ENCODE measurements at places on chromosomes 6 and 20.

DNA sequence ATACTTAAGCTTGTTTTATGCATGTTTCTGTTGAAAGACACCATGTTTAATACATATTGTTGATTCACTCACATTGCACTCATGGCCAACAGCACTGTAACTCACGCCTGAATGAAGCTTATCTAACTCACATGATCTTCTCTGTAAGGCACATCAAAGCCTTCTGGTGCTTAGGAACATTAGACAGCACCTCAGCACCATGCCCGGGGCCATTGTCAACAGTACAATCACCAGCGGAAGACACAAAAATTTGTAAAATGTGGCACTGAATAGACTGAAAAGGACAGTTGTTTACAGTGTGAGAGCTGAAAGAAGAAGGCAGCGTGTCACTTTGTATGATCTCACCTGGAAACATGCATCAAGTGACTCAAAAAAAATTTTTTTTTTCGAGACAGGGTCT lies 8.9 kb upstream of the TCF15 start:
- no peak for DNase-seq

DNA sequence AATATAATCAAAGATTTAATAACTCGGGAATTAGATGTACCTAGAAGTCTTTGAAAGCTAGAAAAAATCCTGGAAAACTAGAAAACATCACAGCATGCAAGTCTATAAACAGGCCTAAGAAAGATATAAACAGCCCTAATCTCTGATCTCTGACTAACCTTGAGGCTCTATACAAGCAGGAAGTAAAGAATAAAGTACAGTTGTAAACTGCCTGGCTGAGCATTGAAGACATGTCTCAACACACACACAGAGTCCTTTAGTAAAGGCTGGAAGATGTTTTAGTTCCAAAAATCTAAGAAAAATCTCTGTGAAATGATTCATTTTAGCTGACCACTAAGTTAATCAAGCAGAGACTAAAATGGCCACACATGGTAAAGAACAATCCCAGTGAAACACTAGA lies 774.5 kb downstream of the EYS start:
- DNase-seq = no peak

DNA sequence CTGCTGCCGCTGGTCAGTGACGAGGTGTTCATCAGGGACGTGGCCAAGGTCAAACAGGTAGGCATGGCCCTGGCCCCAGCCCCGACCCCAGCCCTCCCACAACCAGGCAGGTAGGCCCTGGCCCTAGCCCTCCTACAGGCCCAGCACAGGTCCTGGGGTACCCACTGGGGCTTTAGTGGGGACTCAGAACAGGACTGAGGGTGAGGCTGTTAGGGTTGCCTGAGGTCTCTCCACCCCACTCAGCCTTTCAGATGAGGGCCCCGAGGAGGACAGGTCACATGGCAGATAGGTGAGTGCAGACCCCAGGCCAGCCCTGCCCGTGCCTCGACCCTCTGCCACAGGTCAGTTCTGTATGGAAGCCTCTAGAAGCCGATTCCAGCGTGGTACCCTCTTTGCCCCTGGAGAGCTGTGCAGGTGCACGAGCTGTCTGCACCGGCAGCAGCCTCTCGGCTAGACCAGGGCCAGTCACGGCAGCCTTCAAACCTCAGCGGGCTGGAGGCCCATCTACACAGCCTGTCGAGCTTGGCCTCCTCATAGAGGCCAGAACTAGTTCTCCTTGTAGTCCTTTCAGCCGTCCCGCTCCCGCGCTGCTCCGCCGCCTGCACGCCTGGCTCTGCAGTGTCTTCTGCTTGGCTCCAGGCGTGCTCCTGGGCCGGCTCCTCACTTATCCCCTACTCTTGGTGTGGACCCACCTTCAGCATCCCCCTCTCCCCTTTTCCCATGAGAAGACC lies 35.5 kb downstream of the PYGB start:
- DNase-seq = no peak

DNA sequence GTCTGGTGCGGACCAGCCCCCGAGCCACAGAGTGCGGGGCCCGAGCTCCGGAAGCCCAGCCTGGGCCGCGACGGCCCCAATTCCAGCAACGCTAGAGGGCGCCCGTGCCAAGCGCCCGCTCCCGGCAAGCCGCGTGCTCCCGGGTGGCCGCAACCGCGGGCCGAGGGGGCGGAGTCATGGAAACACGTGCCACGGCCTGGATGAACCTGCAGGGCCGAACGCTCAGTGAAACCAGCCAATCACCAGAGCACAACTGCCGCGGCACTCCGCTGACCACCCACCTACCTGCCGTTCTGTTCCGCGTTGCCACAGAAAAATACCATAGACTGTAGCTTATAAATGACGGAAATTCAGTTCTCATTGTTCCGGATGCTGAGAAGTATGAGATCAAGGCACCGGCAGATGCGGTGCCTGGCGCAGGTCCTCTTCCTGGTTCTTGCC lies 85.7 kb upstream of the FOXC1 start:
- peak; percentile 75 for DNase-seq

GRCh38 chr6:105609375-105609991 lies 206.6 kb upstream of the PREP start:
- no peak for DNase-seq

GRCh38 chr20:17654649-17655285 lies 27.3 kb downstream of the RRBP1 start:
- no peak for DNase-seq

GRCh38 chr20:60192326-60192725 lies 234.1 kb downstream of the CDH26 start:
- DNase-seq = no peak

- no peak for DNase-seq
These were observed 76.9 kb downstream of the GINS1 start for GRCh38 chr20:25484224-25484846.

GRCh38 chr6:159450815-159451465 lies 242.1 kb downstream of the SOD2 start:
- no peak for DNase-seq

- DNase-seq = no peak
These were observed 9.4 kb upstream of the PYGB start for GRCh38 chr20:25238319-25239037.

DNA sequence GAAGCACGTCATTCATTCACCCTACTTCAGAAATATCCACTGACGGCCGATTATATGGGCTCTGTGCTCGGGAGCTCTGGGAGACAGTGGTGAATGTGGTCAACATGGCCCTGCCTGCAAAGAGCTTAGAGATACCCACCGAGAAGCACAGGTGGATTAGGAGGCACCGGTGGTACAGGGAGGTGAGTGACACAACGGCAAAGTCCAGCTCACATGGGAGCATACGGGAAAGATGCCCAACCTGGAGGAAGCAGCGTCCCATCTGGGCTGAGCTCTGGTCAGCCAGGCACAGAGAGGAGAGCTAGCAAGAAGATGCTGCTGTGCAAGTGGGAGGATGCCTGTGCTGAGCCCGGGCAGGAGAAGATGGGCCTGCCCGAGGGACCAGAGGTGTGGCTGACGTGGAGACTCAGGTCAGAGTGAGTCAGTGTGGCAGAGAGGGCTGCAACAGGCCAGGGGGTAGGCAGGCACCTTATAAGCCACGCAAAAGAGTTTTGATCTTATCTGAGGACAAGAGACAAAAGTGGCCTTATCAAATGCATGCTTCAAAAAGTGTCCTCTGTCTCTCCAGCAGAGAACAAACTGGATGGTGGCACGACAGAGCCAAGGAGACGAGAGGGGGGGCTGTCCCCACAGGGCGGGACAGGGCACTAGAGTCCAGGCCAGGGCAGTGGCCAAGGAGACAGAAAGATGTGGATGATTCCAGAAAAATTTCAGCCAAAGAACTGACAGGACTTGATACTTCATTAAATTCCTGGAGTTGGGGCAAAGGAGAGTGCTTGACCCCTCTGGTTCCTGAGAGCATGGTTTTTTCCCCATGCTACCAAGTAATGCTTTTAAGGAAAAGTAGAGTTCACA lies 214.6 kb upstream of the SNX9 start:
- no peak for DNase-seq

DNA sequence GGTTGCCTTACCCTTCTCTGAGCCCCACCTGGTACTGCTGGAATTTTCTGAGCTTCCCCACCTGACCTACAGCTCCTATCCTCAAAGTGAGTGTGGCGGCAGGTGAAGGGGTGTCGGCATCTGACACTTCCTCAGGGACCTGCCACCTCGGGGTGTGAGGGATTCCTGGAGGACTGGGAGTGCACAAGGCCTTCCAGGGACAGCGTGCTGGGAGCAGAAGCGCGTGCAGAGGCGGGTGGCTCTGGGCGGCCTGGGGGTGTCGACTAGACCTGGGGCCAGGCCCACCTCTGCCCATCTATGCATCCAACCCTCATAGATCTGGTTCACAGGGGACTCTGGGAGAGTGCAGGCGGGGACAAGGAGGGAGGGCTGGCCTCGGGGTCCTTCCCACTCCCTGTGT lies 7.8 kb downstream of the DLGAP4 start:
- DNase-seq = no peak

- DNase-seq = no peak
These were observed 12.2 kb downstream of the BACH2 start for GRCh38 chr6:90284236-90285041.

DNA sequence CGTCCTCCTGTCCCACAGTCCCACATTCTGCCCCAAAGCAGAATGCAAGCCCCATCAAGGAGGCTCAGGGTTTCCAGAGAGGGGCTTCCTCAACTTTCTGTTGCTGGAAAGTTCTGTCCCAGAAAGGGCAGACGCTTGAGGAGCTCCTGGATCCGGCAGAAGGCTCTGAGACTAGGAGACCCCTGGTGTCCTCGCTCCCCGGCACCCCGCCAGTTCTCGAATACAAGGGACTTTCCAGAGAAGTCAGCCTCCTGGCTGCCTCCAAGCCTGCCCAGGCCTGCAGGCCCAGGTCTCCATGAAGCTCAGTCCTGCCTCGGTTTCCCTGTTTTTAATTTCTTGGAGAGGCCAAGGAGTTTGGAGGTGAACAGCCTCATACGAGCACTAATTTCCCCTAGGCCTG lies 150.4 kb downstream of the CEBPB start:
- no peak for DNase-seq

DNA sequence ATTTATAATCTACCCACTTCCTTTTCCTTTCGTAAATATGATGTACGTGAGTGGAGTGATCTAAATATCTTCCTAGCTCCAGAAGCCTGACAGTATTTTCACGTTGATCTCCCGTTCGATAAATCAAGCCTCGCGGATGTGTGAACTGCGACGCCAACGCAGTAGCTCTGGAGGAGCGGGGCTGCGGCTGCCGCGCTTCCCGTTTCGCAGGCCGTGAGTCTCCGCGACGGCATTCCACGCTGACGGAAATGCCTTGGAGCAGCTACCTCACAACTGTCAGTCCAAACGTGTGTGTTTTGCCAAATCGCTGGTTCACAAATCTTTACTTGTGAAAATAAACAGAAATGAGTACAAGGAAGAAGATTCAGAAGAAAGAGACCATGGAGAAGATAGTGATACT lies 41.2 kb downstream of the BTBD3 start:
- DNase-seq = no peak

- DNase-seq = no peak
These were observed 31.9 kb downstream of the INSM1 start for GRCh38 chr20:20399531-20400500.

DNA sequence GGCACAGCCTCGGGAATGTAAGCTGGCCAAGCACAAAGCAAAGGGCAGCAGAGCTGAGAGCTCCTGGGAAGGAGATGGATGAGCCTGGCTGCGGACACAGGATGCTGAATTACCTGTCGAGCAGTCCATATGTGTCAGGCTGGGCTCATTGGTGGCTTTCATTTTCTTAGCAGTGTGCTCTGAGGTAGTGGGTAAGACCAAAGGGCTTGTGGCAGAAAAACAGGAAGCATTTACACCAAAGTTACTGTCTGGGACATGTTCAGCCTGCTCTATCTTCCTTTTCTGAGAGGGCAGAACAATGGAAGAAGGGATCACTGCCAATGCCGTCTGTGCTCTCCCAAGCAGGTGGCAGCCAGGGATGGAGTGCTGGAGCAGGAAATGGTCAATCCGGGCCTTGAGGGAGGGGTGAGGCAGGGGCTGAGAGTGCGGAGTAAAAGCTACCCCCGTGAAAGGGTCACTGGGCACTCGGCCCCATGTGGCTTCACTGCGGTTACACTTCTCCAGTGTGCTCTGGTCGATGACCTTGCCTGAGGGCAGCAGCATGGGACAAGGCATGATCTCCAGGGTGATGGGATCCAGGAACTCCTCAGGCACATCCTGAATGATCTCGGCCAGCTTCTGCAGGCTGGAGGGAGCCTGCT lies 36.9 kb upstream of the AVP start:
- DNase-seq = no peak

DNA sequence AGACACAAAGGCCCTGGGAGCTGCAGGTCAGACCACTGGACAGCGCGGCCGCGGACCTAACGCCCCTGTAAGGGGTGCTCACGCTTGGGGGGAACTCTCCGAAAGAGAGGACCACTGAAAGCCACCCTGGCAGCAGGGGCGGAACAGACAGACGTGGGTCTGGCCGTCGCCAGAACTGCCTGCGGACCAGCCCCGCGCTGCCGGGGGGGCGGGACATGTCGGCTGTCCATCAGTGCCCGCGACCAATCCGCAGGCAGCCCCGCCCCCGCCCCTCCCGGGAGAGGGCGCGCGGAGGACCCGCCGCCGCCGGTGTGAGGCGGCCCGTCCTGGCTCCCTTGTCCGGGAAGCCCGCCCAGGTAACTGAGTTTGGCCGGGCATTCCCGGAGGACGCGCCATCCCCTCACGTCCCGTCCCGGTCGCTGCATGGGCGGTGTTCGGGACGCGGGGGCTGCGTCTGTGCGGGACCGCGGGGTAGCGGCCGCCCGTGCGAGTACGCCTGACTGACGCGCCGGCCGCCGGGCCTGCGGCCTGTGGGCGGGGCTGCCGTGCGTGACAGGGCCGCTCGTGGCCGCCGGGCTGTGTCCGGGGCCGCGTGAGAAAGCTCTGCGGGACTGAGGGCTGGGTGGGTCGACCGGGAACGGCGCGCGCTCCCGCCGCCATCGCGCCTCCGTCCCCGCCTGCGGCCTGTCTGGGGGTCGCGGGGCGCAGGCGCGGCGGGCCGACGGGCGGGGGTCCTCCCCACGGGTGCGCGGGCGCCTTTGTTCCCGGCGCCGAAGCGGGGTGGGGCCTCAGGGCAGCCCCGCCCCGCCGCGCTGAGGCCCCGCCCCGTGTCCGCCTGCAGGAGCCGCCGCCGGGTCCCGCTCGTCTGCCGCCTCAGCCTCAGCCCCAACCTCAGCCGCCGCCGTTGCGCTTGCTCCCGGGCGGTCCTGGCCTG lies at the start of gene PLCG1:
Gene PLCG1, plus strand, starts transcription at position 864 of the 934 bp plus-strand sequence. CDS start 99 bp downstream, outside the sequence.
- DNase-seq = peak; percentile 60

GRCh38 chr6:90514496-90514895 lies 72.4 kb downstream of the MAP3K7 start:
- no peak for DNase-seq

GRCh38 chr6:139550361-139550760 lies 175.9 kb upstream of the CITED2 start:
- no peak for DNase-seq

GRCh38 chr6:166388290-166389004 lies 5.7 kb upstream of the MPC1 start:
- no peak for DNase-seq

GRCh38 chr6:148980234-148980633 lies 233.4 kb downstream of the UST start:
- DNase-seq = no peak

GRCh38 chr6:30735668-30736314 lies 6.7 kb downstream of the FLOT1 start:
- no peak for DNase-seq

DNA sequence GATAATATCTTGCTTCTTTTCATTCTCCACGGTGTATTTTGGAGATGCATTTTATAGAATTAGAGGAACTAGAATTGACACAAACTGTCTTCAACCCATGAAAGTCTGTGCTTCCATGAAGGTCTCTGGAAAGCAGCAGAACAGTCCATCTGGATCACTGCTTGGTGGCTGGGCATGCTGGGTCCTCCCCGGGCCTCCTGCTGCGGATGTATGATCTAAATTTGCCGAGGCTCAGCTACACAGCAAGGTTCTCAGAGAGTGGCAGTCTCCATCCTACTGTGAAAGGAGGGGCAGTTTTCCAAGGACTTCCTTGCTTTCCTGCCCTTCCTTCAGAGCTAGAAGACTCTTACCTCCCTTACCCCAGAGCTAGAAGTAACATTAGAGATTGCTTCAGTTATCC lies 15.1 kb downstream of the PKIG start:
- no peak for DNase-seq
